Vagina (tissue), 2 donors: ENCODE measurements at places on chromosomes 1 and 21.

GRCh38 chr1:19529664-19530063, 44.3 kb upstream of the CAPZB start:
- no peaks in the 10 kb centered on the region for H3K27me3 ChIP-seq
- no peaks in the 10 kb centered on the region for H3K4me1 ChIP-seq
- H3K4me3 ChIP-seq = no peak overlapping the region
- DNase-seq = no peak
- no peaks in the 10 kb centered on the region for H3K36me3 ChIP-seq
- H3K27ac ChIP-seq = no peak overlapping the region

DNA sequence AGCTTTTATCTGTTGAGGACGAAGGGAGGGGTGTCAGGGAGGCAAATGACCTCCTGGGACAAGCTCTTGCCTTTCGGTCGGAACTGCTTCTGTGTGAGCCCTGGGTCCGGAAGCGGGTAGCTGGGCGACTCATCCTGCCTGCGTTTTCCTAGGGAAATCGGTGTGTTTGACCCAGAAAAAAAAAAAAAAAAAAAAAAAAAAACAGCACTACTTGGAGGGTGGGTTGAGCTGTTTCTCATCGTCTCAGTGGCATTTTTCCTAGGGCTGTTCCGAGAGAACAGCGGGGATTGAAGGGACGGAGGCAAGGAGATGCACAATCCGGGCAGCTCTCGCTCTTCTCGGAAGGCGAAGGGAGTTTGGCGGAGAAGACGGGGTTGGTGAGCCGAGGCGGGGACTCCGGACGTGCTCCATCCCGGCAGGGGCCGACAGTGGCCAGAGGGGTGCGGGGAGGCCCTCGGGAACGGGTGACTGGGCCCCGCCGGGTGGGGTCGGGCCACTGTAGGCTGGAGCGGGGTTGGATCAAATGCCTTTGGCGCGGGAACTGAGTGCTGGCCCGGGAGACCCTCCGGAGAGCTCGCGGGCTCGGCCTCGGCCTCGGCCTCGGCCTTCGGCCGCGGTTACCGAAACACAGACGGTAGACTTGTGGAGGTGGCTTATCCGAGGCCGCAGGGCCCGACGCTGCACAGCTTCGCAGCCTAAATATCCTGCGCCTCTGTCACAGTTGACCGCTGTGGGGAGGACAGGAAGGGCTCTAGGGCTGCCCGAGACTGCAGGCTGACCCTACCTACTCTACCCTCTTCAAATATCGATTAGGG, 2.4 kb upstream of the BARHL2 start:
- no peak overlapping the region for H3K4me3 ChIP-seq
- no peak overlapping the region for H3K27ac ChIP-seq
- no peak for DNase-seq

GRCh38 chr1:15515022-15515663, 8.9 kb downstream of the CASP9 start:
- no peaks in the 10 kb centered on the region for H3K27me3 ChIP-seq
- H3K36me3 ChIP-seq = no peaks in the 10 kb centered on the region
- no peak overlapping the region for H3K27ac ChIP-seq
- no peaks in the 10 kb centered on the region for H3K4me1 ChIP-seq
- no peak overlapping the region for H3K4me3 ChIP-seq

DNA sequence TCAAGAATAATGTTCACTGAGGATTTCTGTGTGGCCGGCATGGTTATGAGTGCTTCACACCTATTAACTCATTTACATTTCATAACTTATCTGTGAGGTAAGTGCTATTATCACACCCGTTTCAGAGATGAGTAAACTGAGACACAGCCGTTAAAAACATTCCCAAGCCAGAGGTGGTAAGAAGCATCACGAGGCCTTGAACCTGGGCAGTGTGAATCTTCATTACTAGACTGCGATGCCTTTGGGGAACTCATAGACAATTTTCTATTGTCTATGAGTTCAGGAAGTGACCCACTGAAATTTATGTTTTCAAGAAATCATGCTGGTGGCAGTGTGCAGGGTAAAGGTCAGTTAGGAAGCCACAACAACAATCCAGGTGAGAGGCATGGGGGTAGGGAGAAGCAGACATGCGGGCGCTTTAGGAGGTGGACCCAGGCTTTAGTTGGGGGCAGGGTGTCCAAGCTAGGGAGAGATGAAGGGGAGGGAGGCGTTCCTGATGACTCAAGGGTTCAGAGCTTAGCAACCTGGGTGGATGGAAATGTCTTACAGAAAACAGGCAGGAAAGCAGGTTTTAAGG, 14.5 kb downstream of the GNG12 start:
- no peak for DNase-seq
- H3K4me3 ChIP-seq = no peak overlapping the region
- no peaks in the 10 kb centered on the region for H3K27me3 ChIP-seq
- H3K36me3 ChIP-seq = no peaks in the 10 kb centered on the region
- peaks cover 94% of the 10 kb centered on the region for H3K4me1 ChIP-seq

DNA sequence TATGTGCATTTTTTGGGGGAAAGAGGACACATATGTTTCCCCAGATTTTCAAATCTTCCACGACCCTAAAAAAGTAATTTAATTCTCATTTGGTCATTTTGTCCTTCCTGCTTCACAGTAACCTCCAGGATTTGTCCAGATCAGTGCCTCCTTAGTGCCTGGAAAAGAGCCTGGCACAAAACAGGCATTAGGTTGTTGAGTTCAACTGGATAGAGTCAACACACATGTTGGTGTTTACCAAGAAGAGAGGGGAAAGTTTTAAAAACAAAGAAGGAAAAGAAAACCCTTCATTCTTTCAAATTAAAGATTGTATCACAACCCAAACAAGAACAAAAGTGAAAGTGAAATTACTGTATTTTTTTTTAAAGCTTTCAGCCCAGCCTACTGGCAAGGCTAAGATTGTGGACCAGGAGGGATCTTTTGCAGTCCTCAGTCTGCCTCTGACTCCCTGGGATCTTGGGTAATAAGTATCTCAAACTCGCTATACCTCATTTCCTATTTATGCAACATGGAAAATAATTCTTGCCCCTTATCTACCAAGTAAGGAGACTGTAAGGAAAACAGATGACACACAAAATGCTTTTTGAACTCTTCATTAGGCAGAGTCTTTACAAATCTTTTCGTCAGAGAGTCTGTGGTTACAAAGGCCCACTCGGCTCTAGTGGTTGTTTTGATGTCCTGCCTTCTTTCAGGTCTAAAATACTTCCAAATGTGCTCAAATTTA, 57.8 kb downstream of the ZNF281 start:
- H3K4me1 ChIP-seq = no peaks in the 10 kb centered on the region
- no peaks in the 10 kb centered on the region for H3K27me3 ChIP-seq
- no peak for DNase-seq
- H3K4me3 ChIP-seq = peak overlapping the region; percentile 2
- H3K36me3 ChIP-seq = no peaks in the 10 kb centered on the region
- no peak overlapping the region for H3K27ac ChIP-seq

DNA sequence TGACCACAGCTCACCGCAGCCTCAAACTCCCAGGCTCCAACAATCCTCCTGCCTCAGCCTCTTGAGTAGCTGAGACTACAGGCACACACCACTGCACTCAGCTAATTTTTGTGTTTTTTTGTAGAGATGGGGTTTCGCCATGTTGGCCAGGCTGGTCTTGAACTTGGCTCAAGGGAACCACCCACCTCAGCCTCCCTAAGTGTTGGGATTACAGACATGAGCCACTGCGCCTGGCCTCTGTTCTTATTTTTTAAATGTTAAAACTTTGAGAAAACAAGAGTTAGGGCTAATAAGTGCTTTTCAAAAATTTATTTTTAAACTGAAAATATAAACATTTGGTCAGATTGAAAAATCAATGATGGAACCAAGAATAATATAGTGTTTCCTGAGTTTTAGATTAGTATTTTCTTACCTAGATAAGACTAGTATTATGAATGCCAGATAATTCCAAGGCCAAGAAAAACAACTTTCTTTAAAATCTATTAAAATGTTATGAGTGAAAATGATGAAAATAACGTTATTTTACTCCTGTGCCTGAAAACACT, 66.2 kb upstream of the S1PR1 start:
- no peaks in the 10 kb centered on the region for H3K36me3 ChIP-seq
- H3K27ac ChIP-seq = no peak overlapping the region
- H3K4me1 ChIP-seq = no peaks in the 10 kb centered on the region

DNA sequence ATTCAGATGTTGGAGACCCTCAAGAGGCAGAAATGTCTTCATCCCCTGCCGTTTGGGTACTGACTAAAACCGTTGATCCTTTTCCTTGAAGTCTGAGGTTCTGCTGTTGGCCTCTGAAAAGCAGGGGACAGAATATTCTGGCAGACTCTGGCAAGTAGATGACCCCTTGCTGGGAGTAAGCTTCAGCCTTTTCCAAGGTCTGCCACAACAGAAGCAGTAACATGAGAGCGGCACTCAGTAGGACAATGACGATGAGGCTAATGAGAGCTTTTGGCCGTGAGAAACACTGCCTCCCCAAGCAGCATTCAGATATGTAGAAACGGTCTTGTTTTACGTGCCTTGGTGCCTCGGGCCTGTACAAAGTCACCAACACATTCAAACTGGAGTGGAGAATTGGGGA, 143.7 kb downstream of the ST6GALNAC5 start:
- no peaks in the 10 kb centered on the region for H3K27me3 ChIP-seq
- H3K36me3 ChIP-seq = no peaks in the 10 kb centered on the region
- peaks cover 4% of the 10 kb centered on the region for H3K4me1 ChIP-seq
- H3K4me3 ChIP-seq = no peak overlapping the region
- H3K27ac ChIP-seq = no peak overlapping the region
- no peak for DNase-seq

GRCh38 chr1:88462488-88463261, 221.4 kb upstream of the PKN2 start:
- no peaks in the 10 kb centered on the region for H3K4me1 ChIP-seq
- H3K27ac ChIP-seq = peak overlapping the region; percentile 86
- DNase-seq = no peak
- peak overlapping the region; percentile 46 for H3K4me3 ChIP-seq
- no peaks in the 10 kb centered on the region for H3K27me3 ChIP-seq

GRCh38 chr1:12454406-12455391, 163.3 kb downstream of the DHRS3 start:
- H3K27ac ChIP-seq = peak overlapping the region; percentile 73
- H3K4me3 ChIP-seq = no peak overlapping the region
- no peaks in the 10 kb centered on the region for H3K27me3 ChIP-seq
- H3K36me3 ChIP-seq = no peaks in the 10 kb centered on the region

GRCh38 chr1:3610527-3611169, 660 bp downstream of the MEGF6 start:
- no peak for DNase-seq
- H3K4me1 ChIP-seq = peaks cover 30% of the 10 kb centered on the region
- H3K27ac ChIP-seq = no peak overlapping the region
- peaks cover 5% of the 10 kb centered on the region for H3K27me3 ChIP-seq
- H3K36me3 ChIP-seq = no peaks in the 10 kb centered on the region

- no peak overlapping the region for H3K27ac ChIP-seq
- H3K36me3 ChIP-seq = no peaks in the 10 kb centered on the region
- DNase-seq = no peak
- H3K27me3 ChIP-seq = no peaks in the 10 kb centered on the region
- peaks cover 12% of the 10 kb centered on the region for H3K4me1 ChIP-seq
Measured at GRCh38 chr1:178397678-178398077, 99.1 kb downstream of the CLEC20A start.

GRCh38 chr21:35796844-35797243, 263.5 kb downstream of the SETD4 start:
- no peaks in the 10 kb centered on the region for H3K27me3 ChIP-seq
- H3K36me3 ChIP-seq = no peaks in the 10 kb centered on the region
- no peak overlapping the region for H3K27ac ChIP-seq
- no peak overlapping the region for H3K4me3 ChIP-seq
- H3K4me1 ChIP-seq = peaks cover 12% of the 10 kb centered on the region

- DNase-seq = no peak
- H3K27ac ChIP-seq = no peak overlapping the region
- peaks cover 29% of the 10 kb centered on the region for H3K36me3 ChIP-seq
- no peak overlapping the region for H3K4me3 ChIP-seq
- no peaks in the 10 kb centered on the region for H3K27me3 ChIP-seq
Measured at GRCh38 chr1:231544943-231545592, 16.6 kb downstream of the TSNAX start.

DNA sequence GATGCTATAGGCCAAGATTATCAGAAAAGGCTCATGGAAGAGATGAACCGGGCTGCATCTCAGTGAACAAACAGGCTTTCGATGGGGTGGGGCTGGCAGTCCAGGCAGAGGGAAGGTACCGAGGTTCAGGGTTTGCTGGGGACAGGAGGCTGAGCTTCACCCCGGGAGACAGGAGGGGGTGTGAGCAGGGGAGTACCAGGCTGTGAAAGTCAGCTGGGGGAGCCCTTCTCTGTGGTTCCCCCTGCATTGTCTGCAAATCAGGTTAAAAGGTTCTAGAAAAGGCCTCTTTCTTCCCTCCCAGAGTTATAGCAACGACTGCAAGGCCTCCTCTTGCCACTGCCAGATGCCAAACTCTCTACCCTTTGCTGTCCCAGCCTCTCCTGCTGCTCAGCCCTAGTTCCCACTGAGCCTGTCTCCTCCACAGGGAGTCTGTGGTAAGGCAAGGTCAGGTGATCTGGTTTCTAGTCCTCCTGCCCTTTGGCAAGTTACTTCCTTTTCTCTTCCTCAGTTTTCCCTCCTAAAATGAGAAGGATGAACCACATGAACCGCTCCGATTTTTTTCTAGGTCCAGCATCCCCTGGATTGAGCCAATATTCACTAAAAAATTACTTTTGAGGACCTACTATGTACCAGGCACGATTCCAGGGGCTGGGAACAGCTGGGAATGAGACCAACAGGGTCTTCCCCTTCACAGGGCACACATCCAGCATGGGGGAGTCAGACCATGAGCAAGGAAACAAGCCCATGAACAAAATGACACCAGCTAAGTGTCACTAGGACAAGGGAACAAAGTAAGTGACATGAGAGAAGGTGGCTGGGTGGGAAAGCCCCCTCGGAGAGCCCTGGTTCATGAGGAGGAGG, 7.2 kb downstream of the LAD1 start:
- no peak overlapping the region for H3K4me3 ChIP-seq
- no peaks in the 10 kb centered on the region for H3K36me3 ChIP-seq
- no peaks in the 10 kb centered on the region for H3K27me3 ChIP-seq
- DNase-seq = no peak

DNA sequence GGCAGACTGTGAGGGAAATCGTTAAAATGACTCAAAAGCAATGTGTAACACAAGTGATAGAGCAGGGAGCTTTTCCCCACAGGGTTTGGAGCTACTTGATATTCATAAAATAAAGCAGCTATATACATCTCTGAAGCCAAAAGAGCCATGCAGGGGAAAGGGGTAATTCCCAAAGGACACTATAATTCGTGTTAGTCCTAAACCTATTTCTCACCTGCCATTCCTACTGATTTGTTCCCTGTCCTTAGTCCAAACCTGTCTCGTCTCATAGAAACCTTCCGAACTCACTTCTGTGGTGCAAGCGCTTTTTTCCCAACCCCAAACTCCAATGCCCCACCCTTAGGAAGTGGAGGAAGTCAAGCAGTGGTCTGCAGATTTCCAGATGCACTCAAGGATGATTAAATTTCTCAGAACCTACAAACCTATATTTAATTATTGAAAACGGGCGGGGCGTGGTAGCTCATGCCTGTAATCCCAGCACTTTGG, 946 bp upstream of the HNRNPR start:
- H3K27me3 ChIP-seq = no peaks in the 10 kb centered on the region
- H3K4me1 ChIP-seq = peaks cover 36% of the 10 kb centered on the region
- no peaks in the 10 kb centered on the region for H3K36me3 ChIP-seq
- DNase-seq = no peak
